ENCODE measurements at places on chromosomes 7 and 10. TPM values are rescaled to one million over a fixed set of nuclear protein-coding genes. Genes with fewer than 3 reads are reported as not detected.

GRCh38 chr7:150686030-150686631 is 625 bp downstream of the GIMAP2 start:
- DNase-seq, result no peak

TMEM236 gene
- total RNA-seq, result 0.04 TPM

DNA sequence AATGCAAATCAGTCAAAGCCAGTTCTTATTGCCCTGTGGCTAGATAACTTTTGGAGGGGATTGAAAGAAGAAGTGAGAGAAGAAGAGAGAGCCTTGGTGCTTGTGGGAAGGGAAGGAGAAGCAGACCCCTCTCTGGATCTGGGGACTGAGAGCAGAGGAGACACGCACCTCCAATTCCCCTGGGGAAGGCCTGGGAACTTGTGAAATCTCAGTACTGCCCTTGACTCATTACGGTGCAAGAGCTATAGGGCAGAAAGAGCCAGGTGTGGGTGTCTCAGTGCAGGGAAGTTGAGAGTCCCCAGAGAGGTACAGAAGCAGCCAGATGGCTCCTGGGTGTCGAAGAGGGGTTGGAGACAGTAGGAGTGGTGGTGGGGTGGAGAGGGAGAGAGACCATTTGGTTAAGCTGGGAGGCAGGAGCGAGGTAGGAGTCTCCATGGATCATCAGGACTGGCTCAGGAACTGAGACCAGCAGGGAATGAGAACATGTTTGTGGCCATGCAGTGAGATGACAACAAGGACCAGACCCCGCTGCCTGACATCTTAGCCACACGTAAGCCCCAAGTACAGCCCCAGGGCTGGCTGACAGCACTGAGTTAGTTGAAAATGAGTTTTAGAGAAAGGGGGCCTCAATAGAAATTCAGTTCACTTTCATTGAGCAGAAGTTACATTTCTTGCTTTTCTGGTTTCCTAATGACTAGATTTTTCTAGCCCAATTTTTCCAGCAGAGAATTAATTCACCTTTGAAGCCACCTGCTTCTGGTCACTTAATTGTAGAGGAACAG is 238.2 kb downstream of the BUB3 start:
- DNase-seq, result no peak

ARHGEF35 gene
- total RNA-seq, result 0.43 TPM

DNA sequence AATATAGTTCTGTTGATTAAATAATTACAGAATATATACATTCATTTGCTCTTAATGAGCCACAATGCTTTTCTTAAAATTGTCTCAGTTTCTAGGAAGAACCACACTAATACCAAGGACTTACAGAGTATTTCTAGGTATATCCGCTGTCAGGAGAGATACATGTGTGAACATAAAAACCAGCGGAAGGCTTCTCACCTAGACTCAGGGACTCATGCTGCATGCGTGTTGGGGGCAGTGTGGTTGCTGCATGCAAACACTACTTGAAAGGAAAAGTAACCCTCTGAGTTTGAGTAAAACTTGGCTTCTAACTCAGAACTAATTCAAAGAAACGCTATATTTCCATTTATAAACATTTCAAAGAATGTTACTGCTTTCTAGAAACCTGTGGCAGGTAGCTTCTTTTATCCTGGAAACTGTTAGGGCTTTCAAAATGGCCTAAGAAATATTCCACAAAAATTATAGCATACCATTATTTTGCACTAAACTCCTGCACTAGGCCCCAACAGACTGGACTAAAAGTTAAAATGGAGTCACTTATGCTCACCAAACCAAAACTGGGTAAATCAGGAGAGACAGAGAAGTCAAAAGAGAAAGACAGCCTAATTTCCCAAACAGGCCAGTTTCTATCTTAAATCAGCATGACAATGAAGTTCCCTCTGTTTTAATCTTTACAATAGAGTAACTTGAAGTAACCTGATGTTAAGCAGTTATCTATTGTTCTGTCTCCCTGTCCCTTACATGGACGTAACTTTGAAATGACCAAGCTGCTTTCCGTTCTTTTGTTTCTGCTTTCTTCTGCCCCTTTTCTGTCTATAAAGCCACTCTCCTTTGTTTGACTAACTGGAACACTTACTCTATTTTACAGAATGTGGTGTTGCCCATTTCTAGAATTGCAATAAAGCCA is 95.2 kb upstream of the FAM133B start:
- DNase-seq, result no peak

SH2D4B gene
- not detected for total RNA-seq

FAM24B gene
- total RNA-seq, result 5.1 TPM

- DNase-seq, result no peak
These were observed 17.7 kb upstream of the GPR37 start for GRCh38 chr7:124783271-124783670.

DNA sequence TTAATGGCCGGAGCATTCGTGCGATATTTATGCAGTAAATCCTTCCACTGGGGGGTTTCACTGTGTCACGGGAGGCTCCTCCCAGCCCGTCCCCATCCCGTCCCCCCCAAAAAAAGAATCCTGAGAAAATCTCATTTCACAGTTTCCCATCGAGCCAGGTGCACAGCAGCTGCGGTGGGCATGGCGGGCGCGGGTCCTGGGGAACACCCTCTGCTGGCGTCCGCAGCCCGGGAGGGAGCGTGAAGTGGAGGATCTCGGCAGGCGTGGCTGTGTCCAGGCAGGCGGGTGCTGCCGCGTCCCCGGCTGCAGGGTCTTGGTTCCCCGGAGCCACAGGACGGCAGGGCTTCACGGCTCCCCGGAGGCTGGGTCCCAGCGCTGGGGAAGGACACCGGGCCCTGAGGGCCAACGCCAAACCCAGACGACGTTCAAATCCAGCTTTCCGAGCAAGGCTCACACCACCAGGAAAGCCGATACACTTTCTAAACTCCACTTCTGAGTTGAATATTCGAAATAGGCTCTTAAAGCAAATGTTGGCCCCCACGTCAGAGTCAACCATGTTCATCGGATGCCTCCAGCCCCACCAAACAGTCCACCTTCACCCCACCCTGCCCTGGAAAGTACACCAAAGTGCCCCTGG is 55.7 kb downstream of the PDGFA start:
- no peak for DNase-seq

Data from H4 (cell line).